ENCODE measurements at places on chromosomes 12 and 14. TPM values are rescaled to one million over a fixed set of nuclear protein-coding genes. Genes with fewer than 3 reads are reported as not detected.

DNA sequence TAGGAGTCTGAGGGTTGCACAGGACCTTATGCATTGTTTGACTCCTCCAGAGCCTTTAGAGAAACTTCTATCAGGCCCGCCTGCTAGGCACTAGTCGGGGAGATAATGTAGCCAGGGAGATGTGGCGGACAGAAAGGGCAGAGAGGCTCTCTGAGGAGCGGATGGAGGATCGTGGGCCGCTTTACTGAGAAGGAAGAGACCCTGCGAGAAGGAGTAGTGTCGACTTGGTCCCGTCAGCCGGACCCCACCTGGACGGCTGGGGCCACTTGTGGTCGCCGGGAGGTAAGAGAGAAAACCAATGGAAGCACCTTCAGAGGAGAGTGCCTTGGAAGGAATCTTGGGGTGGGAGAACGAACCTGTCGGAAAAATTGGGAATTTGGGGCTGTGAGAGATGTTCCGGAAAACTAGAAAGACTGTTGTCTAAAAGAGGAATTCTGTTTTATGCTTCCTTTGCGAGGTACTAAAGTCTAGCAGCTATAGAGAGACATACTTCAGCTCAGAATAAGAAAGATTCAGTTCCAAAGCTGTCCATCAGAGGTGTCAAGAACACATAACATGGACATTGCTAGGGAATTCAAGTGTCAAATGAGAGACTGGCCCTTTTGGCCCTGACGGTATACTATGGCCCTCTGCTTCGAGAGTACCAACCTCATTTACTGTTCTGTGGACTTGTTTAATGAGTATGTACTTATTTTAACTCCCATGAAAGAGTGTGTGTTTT is 660 bp upstream of the MCRS1 start:
- DNase-seq, result no peak

DNA sequence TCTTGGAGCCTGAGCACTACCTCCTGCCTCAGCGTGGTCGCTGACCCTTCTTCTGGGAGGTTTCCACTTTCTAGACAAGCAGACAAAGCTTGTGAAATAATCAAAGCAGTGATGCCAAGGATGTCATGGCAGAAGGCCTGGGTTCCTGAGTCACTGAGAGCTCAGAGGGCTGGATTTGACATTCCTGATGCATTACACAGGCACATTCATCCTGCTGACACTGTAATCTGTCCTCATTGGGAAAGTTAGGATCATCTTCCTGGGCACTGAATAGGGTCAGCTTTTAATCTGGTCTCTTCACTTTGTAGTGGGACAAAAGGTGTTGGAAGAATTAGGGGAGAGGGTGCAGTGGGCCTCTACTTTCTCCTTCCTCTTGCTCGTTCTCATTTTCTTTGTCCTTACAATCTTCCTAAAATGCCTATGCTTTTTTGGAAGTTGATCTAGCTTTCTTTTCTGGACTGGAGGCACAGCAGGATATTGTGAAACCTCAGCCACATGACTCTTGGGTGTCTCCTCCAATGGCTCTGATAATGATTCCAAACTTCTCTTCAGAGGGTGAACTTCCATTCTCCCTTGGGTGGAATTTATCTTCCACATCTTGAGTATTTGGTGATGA is 29.6 kb downstream of the EEA1 start:
- no peak for DNase-seq

DNA sequence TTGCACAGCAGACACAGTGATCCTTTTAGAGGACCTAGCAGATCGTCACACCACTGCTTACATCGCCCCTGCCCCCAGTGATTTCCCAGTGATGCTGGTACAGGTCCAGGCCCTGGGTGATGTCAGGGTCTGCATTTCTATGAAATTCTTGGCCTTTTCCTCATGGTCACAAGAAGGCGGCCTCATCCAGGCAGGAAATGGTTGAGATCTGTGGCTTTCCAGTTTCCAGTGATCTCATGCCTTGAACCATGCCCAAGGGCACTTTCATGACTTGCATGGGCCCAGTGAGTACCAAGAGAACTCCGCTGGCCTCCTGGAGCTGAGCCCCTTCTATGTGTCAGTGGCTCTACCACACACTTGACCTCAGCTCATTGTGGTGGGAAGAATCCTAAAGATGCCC is 41.9 kb upstream of the BDKRB2 start:
- DNase-seq, result no peak

DNA sequence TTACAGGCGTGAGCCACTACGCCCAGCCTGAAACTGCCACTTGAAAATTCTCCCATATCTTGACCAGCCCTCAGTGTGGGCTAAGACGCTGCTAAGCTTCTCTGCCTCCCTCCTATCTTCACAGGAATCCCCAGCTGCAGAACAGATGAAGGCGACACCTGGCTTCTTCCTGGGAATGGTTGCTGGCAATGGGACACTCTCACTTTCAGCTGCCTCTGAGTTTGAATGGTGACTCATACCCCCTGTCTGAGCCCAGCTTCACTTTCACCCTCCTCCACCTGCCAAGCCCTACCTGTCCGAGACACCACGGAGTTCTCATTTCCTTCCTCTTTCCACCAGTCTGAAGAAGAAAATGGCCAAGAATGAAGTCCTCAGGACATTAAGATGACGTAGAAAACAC is 18.3 kb upstream of the VASH1 start:
- no peak for DNase-seq

APOF gene
- total RNA-seq, result not detected

DNA sequence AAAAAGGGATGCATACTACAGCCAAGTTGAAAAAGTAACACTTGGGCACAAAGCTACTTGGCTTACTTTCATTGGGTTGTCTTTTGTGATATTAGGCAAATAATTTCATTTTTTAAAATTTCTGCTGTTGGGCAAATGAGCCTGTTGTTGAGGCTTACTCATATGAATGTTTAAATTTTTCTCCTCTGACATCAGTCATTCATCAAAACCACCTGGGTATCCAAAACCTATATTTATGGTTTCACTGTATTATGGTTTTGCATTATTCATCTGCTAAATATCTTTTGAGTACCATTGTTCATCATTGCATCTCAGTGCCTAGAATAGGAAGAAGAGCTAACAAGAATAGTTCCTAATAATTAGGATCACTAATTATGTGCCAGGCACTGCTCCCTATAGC is 28.1 kb downstream of the DYRK2 start:
- no peak for DNase-seq

ATF7IP gene
- total RNA-seq, result 57.1 TPM

GRCh38 chr12:78928200-78929074 is 63.9 kb downstream of the SYT1 start:
- no peak for DNase-seq

DNA sequence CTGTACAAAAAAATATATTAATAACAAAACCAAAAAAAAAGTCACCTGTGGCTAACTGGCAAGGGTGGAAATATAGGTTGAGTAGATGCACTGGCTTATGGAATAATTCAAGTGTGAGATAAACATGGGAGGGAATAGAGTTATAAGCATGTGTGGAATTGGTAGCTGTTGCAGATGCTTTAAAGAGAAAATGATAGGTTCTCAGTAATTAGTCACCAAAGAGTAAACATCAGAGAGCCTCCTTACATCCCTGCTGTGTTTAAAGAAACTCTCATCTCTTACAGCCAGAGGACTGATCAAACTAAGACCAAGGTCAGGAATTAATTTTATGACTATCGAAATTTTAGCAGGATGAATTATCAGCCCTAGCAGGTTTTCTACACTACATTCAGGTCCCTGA is 70.5 kb downstream of the EGLN3 start:
- DNase-seq, result no peak

DNA sequence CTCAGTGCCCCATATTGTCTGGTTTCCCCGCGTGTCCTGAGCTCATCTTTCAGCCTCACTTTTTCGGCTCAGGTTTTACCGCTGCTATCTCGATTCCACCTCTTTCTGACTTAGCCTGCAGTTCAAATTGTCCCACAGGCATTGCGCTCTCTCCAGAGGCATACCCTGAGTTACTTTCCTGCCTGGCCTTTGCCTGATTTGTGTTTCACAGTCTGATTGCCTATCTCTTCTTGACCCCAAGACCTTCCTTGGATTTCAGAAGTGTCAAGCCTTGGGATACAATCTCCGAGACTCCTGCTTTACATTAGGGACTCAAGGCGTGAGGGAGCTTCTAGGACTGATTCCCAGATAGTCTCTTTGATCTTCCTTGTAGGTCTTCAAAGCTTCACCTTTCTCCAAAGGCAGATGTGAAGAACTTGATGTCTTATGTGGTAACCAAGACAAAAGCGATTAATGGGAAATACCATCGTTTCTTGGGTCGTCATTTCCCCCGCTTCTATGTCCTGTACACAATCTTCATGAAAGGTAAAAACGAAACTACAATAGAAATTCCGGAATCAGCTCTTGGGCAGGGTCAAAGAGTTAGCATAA is 629 bp downstream of the LETMD1 start:
- no peak for DNase-seq

TAS2R31 gene
- 0.41 TPM for total RNA-seq

RXYLT1 gene
- 13.9 TPM for total RNA-seq

DNA sequence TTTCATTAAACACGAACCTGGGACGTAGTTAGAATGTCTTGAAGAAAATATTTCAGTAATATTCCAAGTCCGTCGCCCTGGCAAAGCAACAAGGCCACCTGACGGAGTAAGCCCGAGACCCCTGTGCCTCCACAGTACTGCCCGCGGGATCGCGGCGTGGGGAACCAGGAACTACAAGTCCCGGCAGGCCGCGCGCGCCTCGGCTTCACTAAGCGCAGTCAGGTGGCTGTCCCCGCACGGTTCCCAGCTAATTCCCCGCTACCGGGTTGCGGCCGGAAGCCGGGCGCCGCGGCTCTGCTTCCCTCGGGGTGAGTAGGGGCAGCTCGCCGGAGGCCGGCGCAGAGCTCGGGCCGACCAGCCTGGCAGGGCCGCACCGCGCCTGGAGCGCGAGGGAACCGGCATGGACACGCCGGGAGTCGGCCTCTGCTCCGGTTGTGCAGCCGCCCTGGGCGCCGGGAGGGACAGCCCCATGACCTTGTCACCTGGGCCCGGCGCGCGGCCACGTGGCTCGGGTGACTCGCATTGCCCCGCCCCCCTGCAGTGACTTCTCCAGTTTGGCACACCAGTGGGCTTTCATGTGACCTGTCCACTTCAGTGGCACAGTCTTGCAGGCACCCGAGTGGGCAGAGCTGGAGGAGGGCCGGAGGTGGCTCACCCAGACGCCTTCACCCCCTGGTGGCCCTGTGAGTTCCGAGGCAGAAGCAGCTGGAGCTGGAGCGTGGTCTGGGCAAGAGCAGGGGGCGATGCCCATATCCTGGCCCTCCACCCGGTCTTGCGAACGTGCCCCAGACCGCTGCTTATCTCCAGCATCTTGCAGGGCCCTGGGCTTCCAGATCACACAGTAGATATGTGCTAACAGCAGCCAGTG is at the start of gene ADCK1:
Gene ADCK1 (plus strand): TSS at position 247 of the 868 bp plus-strand sequence. CDS start 18,870 bp downstream, outside the sequence.
- peak; percentile 95 for DNase-seq

LBHD2 gene
- not detected for total RNA-seq

IGF1 gene
- total RNA-seq, result 10.9 TPM

SERPINA3 gene
- total RNA-seq, result 112 TPM

DNA sequence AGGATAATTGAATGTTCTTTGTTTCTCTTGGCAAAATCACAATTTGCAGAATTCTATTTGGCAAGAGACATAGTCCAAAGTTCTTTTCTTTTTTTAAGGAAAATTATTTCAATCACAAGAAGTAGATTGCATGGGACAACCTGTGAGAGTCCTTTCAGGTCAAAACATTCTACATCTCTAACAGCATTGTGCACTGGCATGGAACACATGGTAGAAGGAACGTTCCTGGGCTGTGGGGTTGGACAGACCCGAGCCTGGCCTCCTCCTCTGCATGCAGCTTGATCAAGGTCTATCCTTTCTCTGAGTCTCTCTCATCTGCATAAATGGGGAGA is 88.6 kb upstream of the CPSF6 start:
- no peak for DNase-seq

CLEC7A gene
- 3.1 TPM for total RNA-seq

DNA sequence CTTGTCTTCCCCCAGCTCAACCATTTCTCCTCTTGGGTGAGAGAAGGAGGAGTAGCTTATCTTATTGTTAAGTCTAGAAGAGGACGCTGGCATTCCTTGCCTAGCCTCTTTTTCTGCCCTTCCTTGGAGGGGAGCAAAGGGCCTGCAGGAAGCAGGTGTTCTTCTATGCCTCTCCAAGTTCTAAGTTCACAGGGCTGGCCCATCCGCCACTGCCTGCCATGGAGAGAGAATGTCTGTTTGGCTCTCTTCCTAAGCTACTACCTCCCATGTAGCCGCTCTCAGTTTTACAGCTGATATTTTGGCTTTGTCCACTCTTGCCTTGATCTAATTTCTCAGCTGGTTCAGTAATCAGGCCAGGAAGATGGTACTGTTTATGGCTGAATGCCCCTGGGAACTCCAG is 201.2 kb downstream of the NTF3 start:
- DNase-seq, result no peak

DNA sequence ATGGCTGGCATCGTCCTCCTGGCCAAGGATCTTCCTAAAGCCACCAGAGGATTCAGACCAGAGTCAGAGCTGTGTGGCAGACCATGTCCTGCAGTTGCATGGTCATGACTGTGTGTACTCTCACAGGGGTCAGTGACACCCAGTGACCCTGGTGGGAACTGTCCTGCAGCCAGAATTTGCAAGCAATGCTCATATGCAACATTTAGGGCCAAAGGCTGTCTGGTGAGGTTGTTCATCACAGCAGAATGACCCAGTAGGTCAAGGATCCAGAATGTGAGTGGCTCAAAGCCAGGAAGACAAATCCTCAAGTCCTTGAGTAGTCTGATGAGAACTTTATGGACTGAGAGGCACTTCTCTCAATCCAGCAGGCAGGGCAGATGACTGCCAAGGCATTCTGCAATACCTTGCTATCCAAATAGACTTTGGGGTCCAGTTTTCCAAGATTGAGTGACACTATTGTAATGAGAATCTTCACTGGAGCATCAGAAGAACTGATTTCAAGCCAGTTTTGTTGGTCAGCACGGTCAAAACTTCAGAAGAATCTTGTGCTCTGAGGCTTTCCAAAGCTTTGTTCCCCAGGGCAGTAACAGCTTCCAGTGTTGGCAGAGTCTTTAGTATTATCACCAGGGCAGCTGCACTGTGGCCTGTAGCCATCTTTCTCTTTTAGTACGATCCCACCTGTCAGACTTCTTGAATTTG is 122.0 kb downstream of the PTCSC3 start:
- no peak for DNase-seq

GRCh38 chr14:71136386-71137060 is 229.3 kb downstream of the PCNX1 start:
- no peak for DNase-seq

SMIM41 gene
- 0.16 TPM for total RNA-seq

MGP gene
- 369 TPM for total RNA-seq

DNA sequence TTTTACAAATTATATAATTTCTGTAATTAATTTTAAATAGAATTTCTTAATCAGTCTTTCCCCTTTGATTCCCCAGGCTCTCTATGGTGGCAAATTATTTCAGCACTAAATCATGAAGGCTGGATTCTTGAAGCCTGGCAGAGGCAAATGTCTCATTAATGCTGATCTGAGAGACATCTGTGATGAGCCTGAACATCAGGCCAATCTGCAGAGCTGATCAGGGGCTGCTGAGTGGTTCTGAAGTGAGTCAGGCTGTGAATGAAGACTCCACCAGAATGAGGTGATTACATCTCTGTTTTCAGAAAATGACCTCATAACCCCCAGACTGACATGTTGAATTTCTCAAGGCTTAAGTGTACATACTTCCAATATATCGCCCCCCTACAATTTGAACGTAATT is 124.2 kb upstream of the MIS18BP1 start:
- no peak for DNase-seq

BATF gene
- total RNA-seq, result 0.84 TPM

NANOG gene
- not detected for total RNA-seq

METAP2 gene
- total RNA-seq, result 53.2 TPM

Measured in Right ventricle myocardium inferior (tissue), 1 donor.